ENCODE measurements at places on chromosomes 1 and 21.

GRCh38 chr1:68633141-68633919 is 136.4 kb upstream of the DEPDC1 start:
- no peaks in the 10 kb centered on the region for H3K4me1 ChIP-seq
- no peak overlapping the region for H3K27ac ChIP-seq
- DNase-seq = no peak
- no peak overlapping the region for H3K4me3 ChIP-seq
- H3K27me3 ChIP-seq = no peaks in the 10 kb centered on the region

DNA sequence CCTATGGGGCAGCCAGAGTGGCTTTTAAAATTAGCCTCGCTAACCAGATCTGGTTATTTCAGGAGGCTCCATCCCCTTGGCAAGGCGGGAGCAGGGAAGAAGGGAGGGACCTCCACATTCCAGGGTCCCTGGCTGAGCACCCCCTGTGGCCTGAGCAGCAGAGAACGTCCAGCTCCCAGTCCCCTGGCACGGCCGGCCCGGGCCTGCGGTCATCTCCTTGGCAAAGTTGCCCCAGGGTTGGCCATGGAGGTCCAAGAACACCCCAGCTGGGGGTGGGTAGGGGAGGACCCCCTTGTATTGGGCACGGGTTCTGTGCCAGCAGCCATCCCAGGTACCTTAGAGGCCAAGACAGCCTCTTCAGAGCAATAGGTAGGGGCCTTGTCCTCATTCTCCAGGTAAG is 75.9 kb downstream of the RAP1GAP start:
- DNase-seq = no peak
- H3K36me3 ChIP-seq = no peaks in the 10 kb centered on the region
- H3K4me1 ChIP-seq = peaks cover 4% of the 10 kb centered on the region
- no peak overlapping the region for H3K27ac ChIP-seq
- peaks cover 23% of the 10 kb centered on the region for H3K27me3 ChIP-seq

GRCh38 chr1:58583496-58583895 is 6.4 kb upstream of the TACSTD2 start:
- no peaks in the 10 kb centered on the region for H3K36me3 ChIP-seq
- DNase-seq = no peak
- peaks cover 74% of the 10 kb centered on the region for H3K27me3 ChIP-seq
- H3K4me3 ChIP-seq = no peak overlapping the region
- no peak overlapping the region for H3K27ac ChIP-seq

DNA sequence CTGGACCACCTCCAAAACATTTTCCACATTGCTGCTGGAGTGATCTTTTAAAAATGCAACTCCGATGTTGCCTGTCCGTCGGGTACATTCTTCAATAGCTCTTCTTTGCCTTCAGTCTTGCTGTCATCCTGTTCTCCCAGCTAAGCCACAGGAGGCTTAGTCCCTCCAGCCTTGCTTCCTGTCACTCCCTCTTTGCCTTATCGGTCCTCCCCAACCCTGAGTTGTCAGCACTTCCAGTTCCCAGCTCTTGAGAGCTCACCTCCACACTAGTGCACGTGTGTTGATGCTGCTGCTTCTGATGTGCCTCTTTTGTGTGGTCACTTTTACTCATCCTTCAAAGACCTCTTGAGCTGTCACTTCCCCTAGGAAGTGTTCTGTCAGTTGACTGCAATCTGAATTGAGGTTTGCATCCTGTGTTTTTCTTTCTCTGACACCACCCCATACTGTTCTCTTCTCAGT is 15.3 kb downstream of the UCK2 start:
- no peaks in the 10 kb centered on the region for H3K27me3 ChIP-seq
- H3K4me1 ChIP-seq = peaks cover 51% of the 10 kb centered on the region
- DNase-seq = no peak
- H3K4me3 ChIP-seq = no peak overlapping the region
- peaks cover 14% of the 10 kb centered on the region for H3K36me3 ChIP-seq

- no peaks in the 10 kb centered on the region for H3K36me3 ChIP-seq
- peaks cover 6% of the 10 kb centered on the region for H3K27me3 ChIP-seq
- H3K4me3 ChIP-seq = no peak overlapping the region
- H3K27ac ChIP-seq = no peak overlapping the region
- no peak for DNase-seq
Observed at GRCh38 chr1:48048064-48048463, 50.9 kb upstream of the TRABD2B start.

DNA sequence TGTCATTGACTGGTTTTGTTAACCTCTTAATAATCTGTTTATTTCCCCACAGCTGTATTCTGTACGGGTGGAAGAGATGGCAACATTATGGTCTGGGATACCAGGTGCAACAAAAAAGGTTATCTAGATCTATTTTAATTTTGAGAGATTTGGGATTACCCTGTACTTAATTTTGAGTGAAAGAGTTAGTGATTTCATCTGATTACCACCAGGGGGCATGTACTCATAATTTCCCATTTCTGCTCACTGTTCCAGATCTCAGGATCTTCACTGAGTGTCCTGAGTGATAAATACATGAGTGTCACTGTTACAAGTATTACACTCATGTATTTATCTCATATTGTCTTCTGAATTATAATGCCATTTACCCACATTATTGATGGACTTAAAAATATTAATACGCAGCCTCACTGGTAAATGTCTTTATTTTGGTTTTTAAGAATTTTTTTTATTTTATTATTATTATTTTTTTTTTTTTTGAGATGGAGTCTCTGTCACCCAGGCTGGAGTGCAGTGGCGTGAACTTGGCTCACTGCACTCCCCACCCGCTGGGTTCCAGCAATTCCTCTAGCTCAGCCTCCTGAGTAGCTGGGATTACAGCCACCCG is 27.4 kb downstream of the DTL start:
- H3K27ac ChIP-seq = no peak overlapping the region
- H3K4me3 ChIP-seq = no peak overlapping the region
- peaks cover 96% of the 10 kb centered on the region for H3K36me3 ChIP-seq
- DNase-seq = no peak

Data from activated T-cell treated with anti-CD3 and anti-CD28 coated beads, Interleukin-2, amount 50 U/mL, for 24 hours (primary cell).